ENCODE measurements at places on chromosomes 13 and 19.
A peak's percentile ranks its signal among the peaks of the same experiment; 100 is the strongest.

DNA sequence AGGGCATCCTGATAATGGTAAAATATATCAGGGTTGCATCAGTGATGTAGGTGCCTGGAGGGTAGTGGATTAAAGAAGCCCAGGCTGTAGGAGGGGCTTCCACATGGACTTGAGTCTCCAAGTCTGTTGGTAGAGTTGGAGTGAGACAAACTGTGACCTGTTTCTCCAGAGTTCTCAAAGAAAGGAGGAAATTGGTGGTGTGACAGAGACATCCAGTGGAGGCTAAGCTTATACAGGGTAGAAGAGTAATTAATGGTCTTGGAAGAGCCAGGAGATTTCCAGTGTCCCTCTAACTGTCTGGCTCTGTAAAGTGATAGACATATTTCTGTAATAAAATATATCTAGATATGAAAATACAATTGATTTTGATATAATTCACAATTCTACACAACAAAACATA is 61.1 kb downstream of the GPC5 start:
- peak; percentile 9 for DNase-seq

DNA sequence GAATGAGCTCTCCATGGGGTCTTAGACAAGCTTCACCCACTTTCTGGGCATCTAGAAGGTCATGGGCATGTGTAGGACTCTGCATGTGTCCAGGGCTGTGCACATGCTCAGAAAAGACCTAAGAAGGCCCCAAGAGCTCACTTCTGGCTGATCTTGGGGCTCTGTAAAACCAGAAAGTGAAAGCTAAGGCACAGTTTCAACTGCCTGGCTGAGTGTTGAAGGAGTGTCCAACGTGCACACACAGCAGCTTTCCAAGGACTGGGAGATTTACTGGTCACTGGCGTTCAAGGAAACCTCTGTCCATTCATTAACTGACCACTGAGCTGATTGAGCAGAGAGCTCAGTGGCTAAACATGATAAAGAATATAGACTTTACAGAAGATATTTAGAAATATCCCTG is 137.9 kb downstream of the KATNAL1 start:
- no peak for DNase-seq

DNA sequence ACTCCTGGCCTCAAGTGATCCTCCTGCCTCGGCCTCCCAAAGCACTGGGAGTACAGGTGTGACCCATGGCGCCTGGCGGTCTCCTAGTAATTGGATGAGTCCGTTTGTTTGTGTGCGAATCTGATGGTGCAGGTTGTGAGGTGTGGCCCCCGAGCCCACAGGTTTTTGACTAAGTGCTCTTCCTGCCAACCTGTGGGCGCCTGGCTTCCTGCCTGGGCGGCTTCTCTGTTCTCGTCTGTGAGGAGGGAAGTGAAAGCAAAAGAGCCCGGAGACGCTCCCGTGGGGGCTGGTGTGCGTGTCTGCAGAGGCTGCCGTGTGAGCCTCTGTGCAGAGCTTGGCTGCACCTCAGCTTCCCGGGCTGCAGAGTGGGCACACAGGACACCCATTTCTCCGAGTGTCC is 10.0 kb downstream of the ARHGAP45 start:
- no peak for DNase-seq

GRCh38 chr19:54154603-54155345 is 4.7 kb downstream of the LENG1 start:
- DNase-seq: no peak

- DNase-seq: no peak
These were observed 4.4 kb downstream of the ATP12A start for GRCh38 chr13:24684600-24684998.

- peak; percentile 14 for DNase-seq
These were observed 12.4 kb upstream of the FBL start for GRCh38 chr19:39858541-39858940.

- DNase-seq: no peak
These were observed 24.0 kb downstream of the MAN2B1 start for GRCh38 chr19:12642506-12642905.

GRCh38 chr13:32022311-32022710 is 9.3 kb upstream of the FRY start:
- peak; percentile 97 for DNase-seq

GRCh38 chr19:1206864-1207450 is 1.4 kb downstream of the STK11 start:
- DNase-seq: peak; percentile 47

- DNase-seq: no peak
These were observed 722.2 kb upstream of the PCDH20 start for GRCh38 chr13:62137629-62138405.

DNA sequence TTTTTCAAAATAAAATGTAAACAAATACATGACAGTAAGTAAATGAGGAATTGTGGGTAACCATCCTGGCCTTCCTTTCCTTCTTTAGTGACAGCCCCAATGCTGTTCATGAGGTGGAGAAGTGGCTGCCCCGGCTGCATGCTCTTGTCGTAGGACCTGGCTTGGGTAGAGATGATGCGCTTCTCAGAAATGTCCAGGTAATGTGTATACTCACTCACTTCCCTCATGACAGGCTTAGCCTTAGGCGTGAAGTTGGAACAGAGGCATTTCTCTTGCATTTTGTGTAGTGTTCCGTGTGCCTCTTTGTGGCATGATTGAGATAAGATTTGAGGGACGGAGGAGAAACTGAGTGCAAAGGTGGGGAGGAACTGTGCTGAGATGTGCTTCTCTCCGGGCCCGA is 12.0 kb downstream of the NAXD start:
- DNase-seq: no peak

DNA sequence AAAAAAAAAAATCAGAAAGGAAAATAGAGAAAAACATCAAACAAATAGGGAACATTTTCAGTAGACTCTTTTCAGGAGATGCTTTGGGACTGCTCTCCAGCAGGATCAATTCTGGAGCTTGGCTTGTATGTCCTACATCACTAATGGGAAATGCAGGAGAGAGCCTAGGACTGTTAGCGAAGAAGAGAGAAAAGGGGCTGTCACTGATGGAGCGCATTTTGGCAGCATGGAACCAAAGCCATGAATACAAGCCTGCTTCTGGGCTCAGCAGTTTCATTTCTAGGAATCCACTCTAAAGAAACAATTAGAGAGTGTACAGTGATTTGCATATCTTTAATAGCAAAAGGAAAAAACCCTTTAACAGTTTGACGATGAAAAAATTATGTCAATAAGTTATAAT is 203.9 kb downstream of the NUFIP1 start:
- no peak for DNase-seq

DNA sequence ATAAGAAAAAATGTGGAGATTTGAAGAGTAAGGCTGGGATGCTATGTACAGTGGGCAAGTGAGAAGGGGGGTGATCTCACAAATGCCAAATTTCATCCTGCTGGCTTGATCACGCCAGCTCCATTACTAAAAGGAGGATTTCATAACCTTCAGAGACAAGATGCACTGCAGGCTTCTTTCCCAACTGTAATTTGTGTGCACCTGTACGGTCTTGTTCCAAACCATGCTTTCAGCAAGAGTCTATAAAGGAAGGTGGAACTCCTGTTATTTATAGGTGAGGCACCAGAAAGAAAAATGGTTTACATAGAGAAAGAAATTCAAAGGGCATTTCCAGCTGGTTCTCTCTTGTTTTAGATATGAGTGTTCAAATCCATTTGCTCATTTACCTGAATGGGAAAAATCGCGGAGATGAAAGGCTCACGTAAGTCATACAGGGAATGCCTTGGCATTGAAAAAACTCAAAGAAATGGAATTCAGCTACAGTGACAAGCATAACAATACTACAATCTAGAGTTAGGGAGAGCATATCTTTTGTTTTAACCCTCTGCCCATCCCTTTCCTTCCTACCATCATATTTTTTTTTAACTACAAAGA is 13.3 kb downstream of the EFNB2 start:
- DNase-seq: no peak

GRCh38 chr19:38028913-38029510 is 122.0 kb downstream of the SIPA1L3 start:
- DNase-seq: no peak

GRCh38 chr19:27822336-27822735 is 1390.6 kb downstream of the UQCRFS1 start:
- no peak for DNase-seq

DNA sequence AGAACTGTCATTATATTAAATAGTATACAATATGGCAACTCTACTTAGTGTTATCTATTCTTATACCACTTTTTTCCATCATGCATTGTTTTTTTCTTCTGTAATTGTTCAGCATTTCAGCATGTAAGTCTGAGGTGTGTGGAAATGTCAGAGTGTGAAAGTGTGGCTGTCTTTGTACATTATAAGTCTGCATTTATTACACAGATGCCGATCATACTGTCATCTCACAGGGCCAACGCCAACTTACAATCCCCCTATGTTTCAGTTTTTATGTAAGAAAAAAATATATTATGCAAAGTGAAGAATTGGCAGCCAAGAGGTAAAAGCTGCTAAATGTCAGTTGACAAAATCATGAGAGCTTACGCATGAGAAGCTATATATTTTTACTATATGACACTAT is 42.9 kb upstream of the PCDH17 start:
- DNase-seq: no peak

Measured in HT-29 (cell line).